ENCODE measurements at places on chromosomes 5 and 9.

DNA sequence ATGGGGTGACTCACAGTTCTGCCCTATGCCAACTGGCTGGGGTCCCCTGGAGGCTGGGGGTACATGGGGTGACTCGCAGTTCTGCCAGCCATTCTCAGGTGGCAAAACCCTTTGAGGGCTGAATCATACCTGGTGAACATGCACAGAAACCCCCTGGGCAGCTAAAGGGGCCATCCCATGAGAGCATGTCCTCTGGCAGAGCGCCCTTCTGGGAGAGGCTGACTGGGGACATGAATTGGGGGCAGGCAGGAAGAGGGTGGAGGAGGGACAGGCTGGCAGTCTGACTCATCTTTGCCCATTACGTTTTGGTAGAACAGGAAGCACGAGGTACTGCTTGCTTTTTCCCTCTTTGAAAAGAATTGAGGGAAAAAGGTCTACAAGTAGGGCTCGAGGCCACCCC lies 16.7 kb downstream of the TRAF1 start:
- no peak for DNase-seq

- no peak for DNase-seq
Measured at GRCh38 chr9:15317836-15318235, 10.8 kb upstream of the TTC39B start.

- DNase-seq = no peak
Measured at GRCh38 chr5:113273948-113274347, 160.8 kb downstream of the TSSK1B start.

DNA sequence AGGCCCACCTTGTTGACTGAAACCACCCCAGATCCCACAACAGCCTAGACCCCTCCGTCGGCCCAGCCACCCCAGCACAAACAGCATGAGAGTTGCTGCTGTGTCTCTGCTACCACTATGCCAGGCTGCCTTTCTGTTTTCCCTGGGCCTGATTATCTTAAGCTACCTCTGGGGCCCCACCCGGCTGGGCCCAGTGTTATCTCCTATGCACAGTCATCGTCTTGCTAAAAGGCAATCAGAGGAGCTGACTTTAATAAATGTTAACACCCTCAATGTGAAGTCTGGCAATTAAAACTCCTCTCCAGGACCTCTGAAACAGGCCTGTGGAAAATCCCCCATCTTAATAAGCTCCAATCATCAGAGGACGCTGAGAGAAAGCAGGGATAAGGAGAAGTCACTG lies 144.9 kb downstream of the FAM114A2 start:
- DNase-seq = peak; percentile 43

GRCh38 chr5:28077291-28078240 lies 1039.2 kb upstream of the CDH9 start:
- no peak for DNase-seq

DNA sequence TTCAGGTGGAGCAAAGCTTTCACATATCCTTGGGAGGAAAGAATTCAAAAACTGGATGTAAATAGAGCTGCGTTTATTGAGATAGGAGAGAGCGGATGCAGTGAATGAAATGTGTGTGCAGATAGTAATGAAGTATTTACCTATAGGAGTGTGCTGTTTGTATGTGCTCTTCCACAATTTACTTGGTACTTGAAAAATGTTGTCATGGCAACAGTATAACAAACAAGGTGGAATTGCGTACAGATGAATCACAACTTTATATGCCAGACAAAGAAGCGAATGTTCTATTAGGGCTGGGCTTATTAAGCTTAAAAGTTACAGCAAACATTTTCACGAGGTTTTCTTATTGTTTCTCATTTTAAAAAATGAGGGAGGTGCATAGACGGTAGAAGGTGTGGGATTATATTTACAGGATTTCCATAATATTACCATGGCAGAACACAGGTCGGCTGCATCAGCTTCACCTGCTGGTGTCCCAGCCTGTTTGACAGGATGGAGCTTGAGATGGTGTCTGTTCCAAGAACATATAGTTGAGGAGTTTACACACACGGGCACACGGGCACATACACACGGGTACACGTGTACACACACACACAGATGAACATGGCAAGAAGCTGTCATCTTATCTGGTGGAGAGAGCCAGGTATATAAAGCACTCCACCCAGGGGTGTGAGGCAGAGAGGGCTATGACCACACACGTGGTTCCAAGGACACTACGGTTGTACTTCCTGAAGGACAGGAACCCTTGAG lies 155.7 kb downstream of the RMI1 start:
- DNase-seq = no peak

- DNase-seq = peak; percentile 9
Measured at GRCh38 chr5:169805527-169805934, 168.5 kb downstream of the DOCK2 start.

GRCh38 chr5:67021521-67021920 lies 175.1 kb downstream of the CD180 start:
- no peak for DNase-seq

- DNase-seq = no peak
Measured at GRCh38 chr9:132003319-132003704, 76.4 kb downstream of the MED27 start.

GRCh38 chr5:65791712-65792673 lies 70.0 kb downstream of the NLN start:
- no peak for DNase-seq

Data from ELF-1 (cell line).